ENCODE measurements at places on chromosomes 5 and 9.
A peak's percentile ranks its signal among the peaks of the same experiment; 100 is the strongest.

GRCh38 chr5:94928891-94929290, 310.4 kb downstream of the SLF1 start:
- DNase-seq: no peak

- no peak for DNase-seq
These were observed at the start of gene F2RL2 for GRCh38 chr5:76622973-76623596. Gene F2RL2, minus strand, starts transcription at chr5:76623403. Its CDS starts 173 bp downstream, at chr5:76623230.

DNA sequence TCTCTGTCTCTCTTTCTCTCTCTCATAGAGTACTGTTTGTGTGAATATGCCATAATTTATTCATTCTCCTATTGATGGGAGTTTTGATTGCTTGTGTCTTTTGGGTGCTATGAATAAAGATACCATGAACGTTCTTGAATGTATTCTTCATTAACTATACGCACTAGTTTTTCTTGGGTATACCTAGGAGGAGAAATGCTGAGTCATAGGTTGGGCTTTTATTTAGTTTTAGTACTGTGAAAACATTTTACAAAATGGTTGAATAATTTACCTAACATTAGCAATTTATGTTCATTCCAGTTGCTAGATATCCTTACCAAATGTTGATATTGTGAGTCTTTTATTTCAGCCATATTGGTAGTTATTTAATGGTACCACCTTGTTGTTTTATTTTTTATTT, 192.5 kb downstream of the NPR3 start:
- no peak for DNase-seq

DNA sequence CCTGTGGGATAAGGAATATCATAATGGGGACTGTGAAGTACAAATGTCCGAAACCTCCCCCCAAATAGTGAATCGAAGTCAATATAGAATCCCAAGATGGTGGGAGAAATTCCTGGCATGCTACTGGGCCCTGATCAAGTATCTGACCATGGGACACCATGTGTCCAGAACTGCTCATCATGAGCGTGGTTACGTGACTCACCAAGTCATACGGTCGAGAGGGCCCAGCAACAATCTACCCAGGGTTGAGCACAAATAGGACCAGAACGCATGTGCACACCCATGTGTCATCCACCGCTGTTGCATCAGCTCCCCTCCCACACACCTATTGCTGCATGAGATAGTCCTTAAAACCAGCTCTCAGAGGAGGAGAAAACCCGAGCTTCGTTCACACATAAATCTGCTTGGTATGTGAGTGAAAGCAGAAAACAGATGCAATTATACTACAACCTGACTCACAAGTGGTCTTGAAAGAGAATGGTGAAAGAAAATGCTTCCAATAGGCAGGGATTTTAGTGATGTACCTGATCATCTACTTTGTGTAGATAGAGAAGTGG, 353.2 kb downstream of the CWC27 start:
- DNase-seq: no peak

DNA sequence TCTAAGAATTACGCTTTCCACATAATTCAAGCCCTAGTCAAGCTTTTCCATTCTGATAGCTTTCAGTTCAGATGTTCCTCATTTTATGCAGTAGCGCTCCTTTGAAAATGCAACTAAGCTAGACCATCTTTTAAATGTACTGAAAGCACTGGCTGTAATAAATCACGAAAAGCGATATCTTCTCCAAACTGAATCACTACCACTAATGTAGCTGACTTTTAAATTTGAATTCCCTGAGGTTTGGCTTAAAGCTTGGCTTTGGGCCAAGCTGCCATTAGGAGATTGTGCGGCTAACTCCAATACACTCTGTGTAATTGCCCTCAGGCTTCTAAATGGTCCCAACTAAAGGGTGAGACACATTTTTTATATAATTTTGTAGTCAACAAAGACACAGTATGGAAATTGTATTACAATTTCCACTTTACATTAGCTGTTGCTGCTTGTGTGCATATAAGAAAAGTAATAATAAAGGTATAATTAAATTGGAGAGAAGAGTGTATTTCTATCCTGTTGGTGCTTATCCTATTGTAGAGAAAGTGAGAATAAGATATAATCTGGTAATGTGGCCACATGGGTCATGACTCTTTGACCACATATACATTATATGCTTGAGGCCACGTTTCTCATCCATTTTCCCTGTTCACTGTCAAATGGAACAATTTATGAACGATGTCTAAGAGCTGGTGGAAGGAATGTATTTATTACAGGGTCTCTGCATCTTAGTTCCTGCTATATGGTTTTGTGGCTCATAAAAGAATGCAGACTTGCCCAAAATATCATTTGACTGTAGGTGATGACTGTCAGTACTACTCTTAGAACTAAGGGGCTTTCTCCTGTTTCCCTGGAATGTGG, 118.7 kb upstream of the TAF11L2 start:
- no peak for DNase-seq

- no peak for DNase-seq
These were observed 154.1 kb upstream of the CDH12 start for GRCh38 chr5:23007236-23007635.

DNA sequence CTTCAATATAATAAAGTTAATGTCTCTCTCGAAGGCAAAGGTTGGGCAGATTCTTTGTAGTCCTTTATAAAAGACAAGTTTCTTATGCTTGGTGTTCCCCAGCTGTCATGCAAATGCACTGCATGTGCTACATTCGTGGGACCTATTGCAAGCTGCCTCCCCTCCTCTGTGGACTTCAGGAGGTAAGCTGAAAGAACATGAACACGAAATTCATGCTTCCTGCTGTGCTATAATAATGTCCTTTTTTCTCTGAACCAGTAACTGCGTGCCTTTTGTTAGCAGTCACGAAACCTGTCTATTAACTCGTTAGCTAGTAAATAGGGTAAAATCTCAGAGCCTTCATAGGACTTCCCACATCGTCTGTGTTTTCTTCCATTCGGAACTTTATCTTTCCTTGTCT, 363.5 kb downstream of the CDH9 start:
- no peak for DNase-seq

DNA sequence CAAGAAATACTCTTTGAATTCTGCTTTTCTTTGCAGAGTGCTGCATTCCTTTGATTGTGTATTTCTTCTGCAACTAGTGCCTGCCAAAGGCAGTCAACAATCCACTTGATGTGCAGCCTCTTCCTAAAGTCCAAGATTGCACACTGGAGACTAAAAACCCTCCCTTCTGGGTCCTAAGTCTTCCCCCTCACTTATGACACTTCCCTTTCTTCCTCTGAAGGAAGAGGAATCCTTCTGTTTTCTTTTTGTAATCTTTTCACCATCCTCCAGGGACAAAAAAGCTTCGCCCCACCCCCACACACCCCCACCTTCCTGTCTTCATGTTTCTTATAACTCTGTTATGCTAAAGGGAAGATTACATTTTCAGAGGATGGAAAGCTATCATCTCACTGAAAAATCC, 39.9 kb downstream of the WDR36 start:
- no peak for DNase-seq

- peak; percentile 73 for DNase-seq
These were observed 780 bp downstream of the RNU6ATAC start for GRCh38 chr9:134163371-134164196.

- DNase-seq: no peak
These were observed 8.9 kb downstream of the PARP8 start for GRCh38 chr5:50675385-50675784.

DNA sequence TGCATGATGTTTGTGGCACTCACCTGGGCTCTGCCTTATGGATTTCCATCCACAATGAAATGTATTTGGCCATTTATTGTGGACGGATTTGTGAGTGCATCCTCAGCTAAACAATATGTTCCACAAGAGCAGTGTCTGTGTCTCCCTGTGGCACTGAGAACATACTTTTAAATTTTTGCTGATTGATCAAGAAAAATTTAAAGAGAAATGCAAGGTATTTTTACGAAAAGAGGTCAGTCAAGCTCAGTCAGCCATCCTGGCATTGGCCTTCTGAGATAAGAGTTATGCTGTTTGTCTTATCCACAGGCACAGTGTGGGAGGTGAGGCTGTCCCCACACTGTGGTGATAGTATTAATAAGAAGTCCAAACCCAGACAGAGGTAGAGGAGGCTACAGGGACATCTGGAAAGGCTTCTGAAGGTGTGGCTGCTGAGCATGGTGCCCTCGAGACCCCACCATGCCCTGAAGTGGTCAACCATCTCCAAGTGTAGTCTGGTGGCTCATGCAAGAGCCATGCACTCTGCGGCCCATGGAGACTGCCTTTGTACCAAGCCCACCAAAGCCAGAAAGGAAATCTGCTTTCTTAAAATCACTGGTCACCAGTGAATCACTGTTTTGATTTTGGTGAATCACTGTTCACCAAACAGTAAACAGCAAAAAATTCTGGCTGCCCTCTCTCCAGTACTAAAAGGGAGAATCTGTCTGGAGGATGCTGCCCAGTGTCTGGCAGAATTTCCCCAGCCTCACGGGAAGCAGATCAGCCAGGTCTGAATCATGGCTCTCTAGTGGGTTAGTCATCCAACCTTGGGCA, 28.8 kb downstream of the SPOCK1 start:
- DNase-seq: no peak

DNA sequence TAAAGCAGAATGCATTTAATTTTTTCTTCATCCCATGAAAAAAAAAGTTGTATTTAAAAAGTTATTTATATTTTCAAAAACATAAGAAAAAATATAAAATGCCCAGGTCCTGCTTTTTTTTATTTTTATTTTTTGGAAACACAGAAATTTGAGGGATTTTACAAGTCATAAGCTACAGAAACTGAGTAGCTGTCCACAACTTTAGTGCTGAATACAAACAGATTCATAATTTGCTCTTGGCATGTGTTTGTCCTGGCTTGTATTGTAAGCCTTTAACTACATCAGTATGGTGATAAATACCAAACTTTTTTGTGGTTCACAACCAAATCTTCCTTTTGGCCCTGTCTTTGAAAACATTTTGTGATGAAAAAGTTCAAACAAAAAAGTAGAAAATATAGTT, 7.5 kb upstream of the PLCXD3 start:
- DNase-seq: no peak

DNA sequence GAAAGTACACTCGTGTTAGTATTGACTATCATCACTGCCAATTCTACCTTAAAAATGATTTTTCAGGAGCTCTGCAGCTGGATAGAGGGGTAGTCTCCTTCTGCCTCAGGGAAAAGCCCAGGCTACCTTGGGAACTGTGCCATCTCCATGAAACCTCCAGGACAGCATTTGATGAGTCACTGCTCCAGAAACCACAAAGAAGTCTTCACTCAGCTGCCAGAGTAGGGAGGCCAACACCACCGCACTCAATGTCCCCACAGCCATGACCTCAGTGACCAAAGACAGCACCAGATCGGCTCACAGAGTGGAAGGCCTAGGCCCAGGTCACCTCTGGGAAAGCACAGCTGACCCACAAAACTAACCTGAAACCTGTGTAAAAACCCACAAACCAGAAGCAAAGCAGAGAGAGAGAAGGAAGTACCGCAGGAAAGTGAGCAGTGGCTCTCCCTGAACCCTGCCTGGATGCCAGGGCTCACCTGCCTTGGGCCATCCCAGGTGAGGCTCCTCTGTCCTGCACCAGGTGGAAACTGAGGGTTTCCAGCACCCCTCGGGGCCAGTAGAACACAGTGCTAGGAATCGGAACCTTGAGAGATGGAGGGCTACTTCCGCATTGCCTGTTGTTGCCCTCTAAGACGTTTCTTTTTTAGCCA, 30.0 kb downstream of the S1PR3 start:
- no peak for DNase-seq

DNA sequence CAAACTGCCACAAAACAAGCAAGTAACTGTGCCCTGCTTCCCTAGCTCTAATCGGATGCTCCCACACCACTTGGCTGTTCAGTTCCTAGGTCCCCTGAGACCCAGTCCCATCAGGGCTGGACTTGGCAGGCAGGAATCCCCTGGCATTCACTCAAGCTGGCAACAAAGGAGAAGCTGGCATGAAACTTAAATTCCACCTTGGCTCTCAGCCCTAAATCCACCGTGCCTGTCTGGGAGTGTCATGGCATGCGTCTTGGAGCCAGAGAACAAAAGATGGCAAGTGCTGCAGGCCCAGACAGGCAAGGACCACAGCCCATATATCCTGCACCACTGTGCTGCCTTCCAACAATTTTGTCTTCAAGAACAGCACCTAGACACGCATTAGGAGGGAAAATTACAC, 38.2 kb downstream of the ETF1 start:
- DNase-seq: no peak

DNA sequence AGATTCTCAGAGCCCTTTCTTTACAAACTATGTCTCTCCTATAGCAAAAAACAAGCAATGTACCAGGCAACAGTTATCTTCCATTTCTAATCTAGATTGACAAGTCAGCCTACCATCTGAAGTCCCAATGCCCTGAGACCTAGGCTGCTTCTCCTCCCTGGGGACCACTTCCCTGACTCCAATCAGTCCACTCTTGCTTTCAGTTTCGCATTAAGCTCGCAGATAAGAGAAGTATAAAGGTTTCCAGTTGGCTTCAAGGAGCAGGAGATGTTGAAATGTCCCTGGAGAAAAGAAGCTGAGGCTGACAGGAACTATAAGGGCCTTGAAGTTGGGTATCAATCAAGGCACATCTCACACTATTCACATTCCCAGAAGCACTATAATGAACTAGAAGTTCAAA, 32.3 kb downstream of the ERP44 start:
- no peak for DNase-seq

DNA sequence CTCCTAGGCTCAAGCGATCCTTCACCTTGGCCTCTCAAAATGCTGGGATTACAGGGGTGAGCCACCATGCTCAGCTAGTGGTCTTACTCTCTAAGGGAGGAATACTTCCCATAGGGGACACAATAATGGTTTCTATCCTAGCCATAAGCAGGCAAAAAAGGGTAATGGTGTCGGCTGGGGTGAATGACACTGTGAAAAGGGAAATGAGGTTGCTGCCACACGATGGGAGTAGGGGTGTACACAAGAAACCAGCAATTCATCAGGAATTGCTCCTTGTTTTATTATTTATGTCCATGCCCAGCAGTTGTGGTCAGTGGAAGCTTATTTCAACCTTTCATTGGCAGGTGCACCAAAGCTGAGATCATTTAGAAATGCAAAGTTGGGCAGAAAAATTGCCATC, 70.3 kb upstream of the ZFR start:
- DNase-seq: no peak

DNA sequence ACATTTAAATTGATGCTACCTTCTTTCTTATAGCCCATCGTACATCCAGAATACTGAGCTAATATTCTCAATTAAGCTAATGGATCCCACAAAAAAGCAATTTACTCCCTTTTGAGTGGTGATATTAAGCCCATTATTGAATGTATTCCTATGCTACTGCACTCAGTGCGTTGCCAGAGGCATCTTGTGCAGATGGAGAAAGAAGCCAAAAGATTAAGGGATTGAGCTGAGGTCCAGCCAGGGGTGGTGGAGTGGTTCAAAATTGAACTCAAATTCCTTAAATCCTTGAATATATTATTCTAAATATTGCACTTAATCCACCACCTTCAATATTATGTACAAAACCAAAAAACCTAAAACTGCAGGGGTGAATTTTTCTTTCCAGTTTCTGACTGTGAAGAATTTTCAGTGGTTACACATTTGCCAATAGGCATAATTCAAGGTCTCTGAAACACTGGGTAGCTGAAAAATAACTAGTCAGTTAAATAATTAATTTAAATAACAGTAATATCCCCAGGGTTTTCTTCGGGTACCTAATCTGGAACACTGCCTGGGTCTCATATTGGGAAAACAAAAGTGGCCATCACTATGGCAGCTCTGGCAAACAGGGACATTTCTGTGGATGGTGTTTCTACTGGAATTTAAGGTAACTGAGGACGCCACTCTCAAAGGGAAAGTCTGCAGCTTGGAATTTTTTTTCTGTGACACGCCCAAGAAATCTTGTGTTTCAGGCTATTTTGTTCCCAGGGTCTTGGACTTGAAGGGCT, 6.2 kb upstream of the LIFR start:
- DNase-seq: no peak
